Psoas muscle (tissue), 8 donors: ENCODE measurements at places on chromosomes 1 and 21. TPM values are rescaled to one million over a fixed set of nuclear protein-coding genes. Genes with fewer than 3 reads are reported as not detected.
A peak's percentile ranks its signal among the peaks of the same experiment; 100 is the strongest.

The IGSF3 gene
- 0.34 TPM for polyA plus RNA-seq

The FCGR2B gene
- polyA plus RNA-seq: 2.6 TPM

The LRRC3 gene
- polyA plus RNA-seq: 0.08 TPM

The DIRAS3 gene
- polyA plus RNA-seq: 0.39 TPM

The PADI4 gene
- polyA plus RNA-seq: not detected

The USF1 gene
- polyA plus RNA-seq: 68.1 TPM

The TTC22 gene
- polyA plus RNA-seq: 0.03 TPM

GRCh38 chr1:25649505-25650288 lies 33.1 kb downstream of the MAN1C1 start:
- no peak for DNase-seq

- DNase-seq: no peak
Observed at GRCh38 chr1:18537386-18538306, 56.9 kb downstream of the KLHDC7A start.

DNA sequence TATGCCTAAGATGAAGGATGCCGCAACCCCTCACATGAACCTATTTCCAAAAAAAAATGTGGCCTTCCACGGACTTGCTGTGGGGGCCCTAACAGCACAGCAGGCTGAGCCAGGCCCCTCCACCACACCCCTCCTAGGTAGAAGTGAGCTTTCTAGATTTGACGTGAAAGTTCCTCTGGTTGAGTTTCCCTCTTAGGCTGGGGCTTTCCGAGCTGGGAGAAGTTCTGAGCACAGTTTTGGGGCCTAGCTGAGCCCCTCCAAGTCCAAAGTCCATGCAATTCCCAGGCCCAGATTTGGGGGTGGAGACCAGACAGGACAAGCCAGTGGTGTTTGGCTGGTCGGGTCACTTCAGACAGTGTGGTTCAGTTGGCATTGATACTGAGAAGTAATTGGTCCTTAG lies 13.8 kb upstream of the PHLDA3 start:
- no peak for DNase-seq

GRCh38 chr21:46153247-46154154 lies 1.9 kb downstream of the FTCD start:
- peak; percentile 69 for DNase-seq

- no peak for DNase-seq
Observed at GRCh38 chr1:236980673-236981072, 23.6 kb downstream of the MT1HL1 start.

DNA sequence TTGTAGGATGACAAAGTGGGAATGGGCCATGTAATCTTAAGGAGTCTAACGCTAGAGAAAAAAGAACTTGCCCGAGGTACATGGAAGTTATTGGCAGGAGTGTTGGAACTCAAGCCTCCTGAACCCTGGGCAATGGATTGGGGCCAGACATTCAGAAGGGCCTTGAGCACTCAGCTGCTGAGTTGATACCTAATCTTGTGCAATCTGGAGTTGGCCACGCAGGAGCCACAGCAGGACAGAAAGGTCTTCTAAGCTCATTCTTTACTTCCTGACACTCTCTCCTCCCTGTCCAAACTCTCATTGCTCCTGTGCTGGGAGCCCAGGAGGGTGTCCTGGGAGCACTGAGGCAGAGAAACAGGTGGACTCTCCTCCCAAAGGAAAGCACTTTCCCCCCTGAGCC lies 25.1 kb upstream of the CSF1 start:
- DNase-seq: no peak

- no peak for DNase-seq
Observed at GRCh38 chr1:247914941-247915662, 5.0 kb upstream of the OR2T8 start.

- DNase-seq: no peak
Observed at GRCh38 chr21:34881421-34881820, 167.7 kb downstream of the RUNX1 start.

- DNase-seq: no peak
Observed at GRCh38 chr1:94522304-94522703, 19.3 kb downstream of the F3 start.

DNA sequence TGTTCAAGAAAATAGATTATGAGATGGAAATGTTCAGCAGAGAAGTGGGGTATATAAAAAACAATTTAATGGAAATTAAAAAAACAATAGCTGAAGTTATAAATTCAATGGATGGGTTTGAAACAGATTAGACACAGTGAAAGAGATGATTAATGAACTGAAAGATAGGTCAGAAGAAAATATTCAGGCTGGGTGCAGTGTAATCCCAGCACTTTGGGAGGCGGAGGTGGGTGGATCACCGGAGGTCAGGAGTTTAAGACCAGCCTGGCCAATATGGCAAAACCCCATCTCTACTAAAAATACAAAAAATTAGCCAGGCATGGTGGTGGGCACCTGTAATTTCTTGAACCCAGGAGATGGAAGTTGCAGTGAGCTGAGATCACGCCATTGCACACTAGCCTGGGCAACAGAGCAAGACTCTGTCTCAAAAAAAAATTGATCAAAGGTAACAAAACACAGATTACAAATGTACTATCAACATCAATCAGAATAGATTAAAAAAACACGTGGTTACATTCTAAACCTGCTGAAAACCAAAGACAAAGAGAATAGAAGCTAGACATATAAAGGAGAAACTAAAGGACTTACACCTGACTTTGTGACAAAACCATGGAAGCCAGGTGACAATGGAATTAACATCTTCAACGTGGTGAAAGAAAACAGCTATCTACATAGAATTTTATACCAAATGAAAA lies 4.8 kb upstream of the SUMO3 start:
- DNase-seq: no peak

GRCh38 chr1:100543640-100544039 lies 5.7 kb downstream of the GPR88 start:
- DNase-seq: no peak

DNA sequence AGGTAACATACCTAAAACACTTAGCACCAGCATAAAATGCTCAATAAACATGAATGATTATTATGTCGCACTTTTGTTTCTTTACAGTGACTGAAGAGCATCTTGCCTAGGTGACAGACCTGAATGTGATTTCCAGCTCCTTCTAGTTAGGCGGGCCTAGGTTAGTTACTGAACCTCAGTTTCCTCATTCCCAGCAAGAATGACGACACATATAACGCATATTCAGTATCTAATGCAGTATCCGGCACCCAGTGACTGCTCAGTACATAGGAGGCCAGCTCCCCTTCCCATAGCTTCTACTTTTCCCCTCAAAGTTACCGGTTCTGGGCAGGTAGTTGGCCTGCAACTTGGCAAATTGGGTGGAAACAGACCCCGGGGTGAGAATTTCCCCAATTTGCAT lies 763 bp downstream of the AUNIP start:
- DNase-seq: no peak

DNA sequence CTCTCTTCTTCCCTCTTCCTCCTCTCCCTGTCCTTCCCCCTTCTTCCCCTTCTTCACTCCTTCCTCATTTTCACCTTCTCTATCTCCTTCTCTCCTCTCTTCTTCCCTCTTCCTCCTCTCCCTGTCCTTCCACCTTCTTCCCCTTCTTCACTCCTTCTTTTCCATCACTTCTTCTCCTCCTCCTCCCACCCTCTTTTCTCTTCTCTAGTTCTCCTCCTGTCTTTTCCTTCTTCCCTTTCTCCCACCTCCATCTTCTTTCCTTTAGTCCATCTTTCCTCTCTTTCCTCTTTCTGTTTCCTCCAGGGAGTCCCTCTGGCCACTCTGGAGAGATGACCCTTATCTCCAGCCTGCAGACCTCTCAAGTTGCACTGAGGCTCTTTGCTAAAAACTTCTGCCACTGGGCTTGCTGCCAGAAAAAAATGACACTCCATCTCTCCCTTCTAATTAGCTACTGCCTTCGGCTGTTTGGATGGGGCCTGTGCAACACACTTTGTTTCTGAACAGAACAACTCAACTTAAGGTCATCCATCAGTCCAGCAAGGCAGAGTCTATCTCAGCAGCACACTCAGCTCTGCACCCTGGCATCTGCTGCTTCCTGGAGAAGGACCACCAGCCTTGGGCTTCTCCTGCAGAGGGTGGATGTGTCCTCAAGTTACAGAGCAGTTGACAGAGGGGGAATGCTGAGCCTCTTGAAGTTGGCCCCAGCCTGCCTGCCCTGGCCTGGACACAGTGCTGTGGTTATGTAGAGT lies 538.8 kb downstream of the MATN1 start:
- DNase-seq: no peak

- DNase-seq: no peak
Observed at GRCh38 chr1:181296180-181296579, 187.1 kb upstream of the CACNA1E start.

- no peak for DNase-seq
Observed at GRCh38 chr21:35711661-35712060, 348.7 kb downstream of the SETD4 start.
